ENCODE measurements at places on chromosomes 4 and X.

GRCh38 chr4:86614865-86615264 lies 20.8 kb downstream of the PTPN13 start:
- DNase-seq = no peak

GRCh38 chrX:2863646-2864045 lies 34.9 kb downstream of the GYG2 start:
- no peak for DNase-seq

DNA sequence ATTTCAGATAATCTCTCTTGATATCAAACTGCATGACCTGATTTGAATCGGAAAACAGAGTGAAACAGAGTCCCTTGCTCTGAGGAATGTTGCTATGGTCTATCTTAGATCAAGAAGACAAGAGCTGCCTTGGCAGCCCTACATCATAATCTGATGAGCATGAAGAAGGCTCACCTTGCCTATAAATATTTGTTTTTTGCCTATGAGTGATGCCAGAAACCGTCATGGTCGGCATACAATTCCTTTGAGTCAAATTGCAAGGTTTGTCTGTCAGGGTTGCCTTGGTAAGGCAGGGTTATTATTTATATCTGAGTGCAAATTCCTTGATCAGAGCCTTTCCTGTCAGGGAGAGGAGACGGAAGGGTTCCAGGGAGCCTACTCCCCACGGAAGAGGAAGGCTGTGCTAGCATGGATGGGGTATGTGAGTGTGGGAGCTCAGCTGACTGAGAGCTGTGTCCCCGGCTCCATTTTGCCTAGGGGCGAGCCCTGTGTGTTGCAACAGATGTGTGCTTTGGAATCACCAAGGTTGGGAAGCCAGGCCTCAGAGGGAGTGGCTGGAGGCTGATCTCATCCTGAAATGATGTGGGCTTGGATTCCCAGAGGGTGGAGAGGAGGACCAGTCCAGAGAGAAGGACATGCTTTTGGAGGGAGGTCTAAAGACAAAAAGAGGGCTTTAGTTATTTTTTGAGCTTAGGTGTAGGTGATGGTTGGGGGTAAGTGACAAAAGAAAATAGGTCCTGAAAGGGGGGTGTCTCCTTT lies 43.6 kb downstream of the RTL9 start:
- DNase-seq = peak; percentile 61

GRCh38 chr4:87961993-87962392 lies 13.5 kb upstream of the SPP1 start:
- no peak for DNase-seq

DNA sequence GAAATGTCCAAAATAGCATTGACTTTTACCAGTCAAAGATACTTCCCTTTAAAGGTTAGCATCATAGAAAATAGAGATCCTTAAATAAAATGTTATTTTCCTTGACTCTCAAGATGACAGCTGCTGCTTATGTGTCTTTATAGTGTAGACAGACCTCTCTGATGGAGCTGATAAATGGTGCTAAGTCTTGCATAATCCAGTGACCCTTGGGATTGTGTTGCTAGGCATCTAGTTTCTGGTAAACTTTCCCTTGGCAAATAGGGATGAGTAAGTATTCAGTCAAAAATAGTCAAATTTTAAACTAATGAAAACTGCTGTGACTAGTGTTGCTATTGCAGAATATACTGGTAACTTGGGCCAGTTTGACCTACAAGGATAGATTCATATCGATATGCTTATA lies 53.6 kb downstream of the MBNL3 start:
- no peak for DNase-seq

DNA sequence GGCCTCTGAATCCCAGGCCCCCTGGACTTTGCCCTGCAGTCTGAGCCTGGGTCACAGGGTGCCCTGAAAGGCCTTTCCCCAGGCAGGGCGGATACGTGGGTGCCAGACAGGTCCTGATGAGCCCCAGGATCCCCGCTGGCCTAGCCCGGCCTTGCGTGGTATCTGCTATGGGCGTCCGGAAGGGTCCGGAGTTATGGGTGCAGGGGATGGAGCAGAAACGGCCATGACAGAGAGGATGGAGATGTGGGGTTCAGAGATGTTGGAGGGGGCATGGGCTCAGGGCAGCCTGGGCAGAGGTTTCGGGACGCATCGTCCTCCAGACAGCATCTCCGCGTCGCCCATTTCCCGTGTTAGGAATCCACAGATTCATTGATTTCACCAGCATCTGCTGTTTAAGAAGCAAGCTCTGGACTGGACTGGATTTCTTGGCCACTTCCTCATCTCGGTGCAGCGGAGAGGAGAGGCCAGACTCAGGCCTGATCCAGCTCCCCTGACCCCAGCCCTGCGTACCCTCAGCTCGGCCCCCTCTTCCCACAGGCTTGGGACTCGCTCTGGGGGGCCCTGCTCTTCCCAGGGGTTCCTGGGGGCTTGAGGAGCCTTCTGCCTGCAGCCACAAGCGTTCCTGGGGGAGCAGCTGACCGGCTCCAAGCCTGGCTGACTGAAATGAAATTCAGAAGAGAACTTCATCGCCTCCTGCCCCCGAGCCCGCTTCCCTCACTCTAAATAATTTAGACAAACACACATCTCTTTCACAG lies 86.9 kb upstream of the ADRA2C start:
- DNase-seq = no peak

- DNase-seq = no peak
Measured at GRCh38 chrX:125219852-125220251, 99.8 kb upstream of the TEX13C start.

DNA sequence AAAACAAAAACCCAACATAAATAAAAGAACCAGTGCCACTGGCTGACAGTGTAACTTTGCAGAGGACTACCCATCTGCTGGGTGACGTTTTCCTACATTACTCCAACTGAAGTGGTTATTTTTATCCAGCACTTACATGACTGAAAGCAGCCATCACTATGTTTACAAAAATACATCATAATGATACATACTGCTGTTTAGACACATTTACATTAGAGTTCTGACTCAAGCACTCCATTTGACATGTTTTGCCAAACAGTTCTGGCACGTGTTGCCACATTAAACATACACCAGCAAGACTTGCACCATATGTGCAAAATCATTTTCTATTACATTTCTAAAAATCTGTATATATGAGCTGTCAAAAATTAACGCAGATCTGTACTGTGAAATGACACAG lies 39.6 kb downstream of the BEND4 start:
- DNase-seq = no peak

GRCh38 chrX:21745756-21746155 lies 12.2 kb downstream of the SMPX start:
- DNase-seq = peak; percentile 16

GRCh38 chrX:23932046-23932445 lies 24.2 kb downstream of the CXorf58 start:
- no peak for DNase-seq

DNA sequence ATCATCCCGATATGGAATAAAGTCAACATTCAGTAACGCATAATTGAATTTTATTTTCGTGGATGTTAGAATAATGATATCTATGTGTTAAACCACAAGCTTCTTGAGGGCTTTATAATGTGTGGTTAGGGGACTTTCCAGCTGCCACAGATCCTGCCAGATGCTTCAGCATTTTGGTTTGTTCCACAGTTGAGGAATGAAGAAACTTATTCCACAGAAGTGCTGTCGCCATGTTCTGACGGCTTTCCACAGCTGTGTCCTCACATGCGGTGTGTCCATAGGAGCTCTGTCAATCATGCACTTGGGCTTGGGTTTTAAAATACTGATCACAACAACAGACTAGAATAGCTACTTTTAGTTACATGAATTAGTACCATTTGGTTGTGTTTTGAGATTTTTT lies 411.9 kb downstream of the TRIML1 start:
- no peak for DNase-seq

- no peak for DNase-seq
Measured at GRCh38 chr4:76562836-76563453, 127.9 kb downstream of the SHROOM3 start.

DNA sequence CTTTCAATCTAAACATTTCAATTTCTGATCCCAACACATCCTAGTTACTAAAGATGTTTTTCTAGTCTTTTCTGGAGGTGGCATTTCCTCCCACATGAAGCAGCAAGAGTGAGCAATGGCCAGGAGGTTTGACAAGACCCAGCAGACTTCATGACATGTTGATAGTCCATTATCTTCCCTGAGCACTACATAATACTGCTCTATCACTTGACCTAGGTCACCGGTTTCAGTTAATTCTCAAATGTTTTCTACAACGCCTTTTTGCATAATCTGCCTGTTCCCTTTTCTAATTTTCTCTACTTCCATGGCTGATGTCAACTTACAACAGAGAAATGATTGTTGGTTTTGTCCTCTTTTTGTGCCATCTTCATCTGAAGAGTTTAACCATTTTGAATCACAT lies 62.0 kb upstream of the GPRIN3 start:
- no peak for DNase-seq

GRCh38 chr4:139214039-139214534 lies 37.1 kb upstream of the ELF2 start:
- DNase-seq = no peak

- DNase-seq = no peak
Measured at GRCh38 chrX:100395781-100396180, 14.3 kb downstream of the PCDH19 start.

DNA sequence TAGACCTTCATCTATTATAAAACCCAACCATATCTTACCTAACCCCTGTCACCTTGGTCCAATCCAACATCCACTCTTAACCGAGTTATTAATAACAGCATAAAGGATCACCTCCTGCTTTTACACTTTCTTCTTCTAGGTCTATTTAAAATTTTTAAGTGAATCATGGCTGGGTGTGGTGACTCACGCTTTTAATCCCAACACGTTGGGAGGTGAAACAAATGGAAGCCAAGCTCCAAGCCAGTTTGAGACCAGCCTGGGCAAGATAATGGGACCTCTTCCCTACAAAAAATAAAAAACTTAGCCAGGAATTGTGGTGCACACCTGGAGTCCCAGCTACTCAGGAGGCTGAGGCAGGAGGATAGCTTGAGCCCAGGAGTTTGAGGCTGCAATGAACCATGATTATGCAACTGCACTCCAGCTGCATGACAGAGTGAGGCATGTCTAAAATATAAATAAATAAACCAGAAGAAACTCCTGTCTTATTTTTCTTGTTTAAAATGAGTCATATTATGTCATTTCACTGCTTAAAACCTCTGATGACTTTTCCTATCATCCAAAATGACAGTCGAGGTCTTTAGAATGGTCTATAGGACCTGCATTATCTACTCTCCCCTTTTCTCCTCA lies 188.4 kb downstream of the GASK1B start:
- no peak for DNase-seq

DNA sequence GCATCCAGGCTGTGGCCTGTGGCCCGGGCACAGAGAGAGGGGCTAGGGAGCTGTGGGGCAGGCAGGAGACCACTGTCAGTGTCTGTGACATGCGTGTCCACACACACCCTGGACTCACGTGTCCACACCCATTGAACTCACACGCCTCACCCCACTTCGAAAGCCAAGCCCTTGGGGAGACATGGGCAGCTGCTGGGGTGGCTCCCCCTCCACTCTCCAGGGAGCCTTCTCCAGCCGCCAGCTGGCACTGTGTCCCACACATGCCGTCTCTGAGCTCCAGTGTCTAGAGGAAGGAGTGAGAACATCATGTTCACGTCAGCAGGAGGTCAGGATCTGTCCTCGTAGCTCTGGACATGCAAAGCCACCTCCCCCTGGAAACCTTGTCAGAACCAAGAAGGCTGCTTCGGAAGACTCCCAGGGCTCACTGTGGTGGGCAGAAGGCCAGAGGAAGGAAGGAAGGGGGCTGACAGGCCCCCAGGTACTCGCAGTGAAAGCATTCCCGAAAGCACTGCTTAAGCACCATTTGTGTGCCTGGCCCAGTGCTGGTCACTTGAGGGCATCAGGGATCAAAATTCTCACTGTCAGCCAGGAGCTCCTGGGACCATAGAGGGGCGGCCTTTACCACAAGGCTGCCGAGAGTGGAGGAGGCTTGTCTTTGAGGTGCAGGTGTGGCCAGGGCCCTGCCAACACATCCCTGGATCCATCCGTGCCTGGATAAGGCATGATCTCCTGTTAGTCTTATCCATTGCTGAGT lies 61.4 kb downstream of the HTRA3 start:
- peak; percentile 10 for DNase-seq

- no peak for DNase-seq
Measured at GRCh38 chr4:154329939-154330338, 161.7 kb downstream of the DCHS2 start.

- DNase-seq = no peak
Measured at GRCh38 chrX:132508834-132509233, 20.0 kb upstream of the MBNL3 start.

DNA sequence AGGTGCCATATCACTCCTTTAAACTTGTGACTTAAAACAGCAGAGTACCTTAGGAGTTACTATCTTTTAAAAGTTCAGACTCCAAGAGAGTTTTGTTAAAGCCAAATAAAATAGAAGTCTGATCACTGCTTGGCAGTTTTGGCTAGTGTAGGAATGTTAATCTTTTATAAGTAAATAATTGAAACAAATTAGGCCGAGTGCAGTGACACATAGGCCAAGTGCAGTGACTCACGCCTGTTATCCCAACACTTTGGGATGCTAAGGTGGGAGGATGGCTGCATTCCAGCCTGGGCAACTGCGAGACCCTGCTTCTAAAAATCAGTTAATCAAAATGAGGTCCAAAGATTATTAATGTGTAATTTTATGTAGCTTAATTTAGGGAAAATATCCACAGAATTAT lies 37.2 kb downstream of the WDR44 start:
- DNase-seq = no peak

- no peak for DNase-seq
Measured at GRCh38 chrX:37802028-37802427, 22.2 kb downstream of the CYBB start.

GRCh38 chrX:53241558-53241957 lies 16.6 kb upstream of the KDM5C start:
- DNase-seq = no peak

DNA sequence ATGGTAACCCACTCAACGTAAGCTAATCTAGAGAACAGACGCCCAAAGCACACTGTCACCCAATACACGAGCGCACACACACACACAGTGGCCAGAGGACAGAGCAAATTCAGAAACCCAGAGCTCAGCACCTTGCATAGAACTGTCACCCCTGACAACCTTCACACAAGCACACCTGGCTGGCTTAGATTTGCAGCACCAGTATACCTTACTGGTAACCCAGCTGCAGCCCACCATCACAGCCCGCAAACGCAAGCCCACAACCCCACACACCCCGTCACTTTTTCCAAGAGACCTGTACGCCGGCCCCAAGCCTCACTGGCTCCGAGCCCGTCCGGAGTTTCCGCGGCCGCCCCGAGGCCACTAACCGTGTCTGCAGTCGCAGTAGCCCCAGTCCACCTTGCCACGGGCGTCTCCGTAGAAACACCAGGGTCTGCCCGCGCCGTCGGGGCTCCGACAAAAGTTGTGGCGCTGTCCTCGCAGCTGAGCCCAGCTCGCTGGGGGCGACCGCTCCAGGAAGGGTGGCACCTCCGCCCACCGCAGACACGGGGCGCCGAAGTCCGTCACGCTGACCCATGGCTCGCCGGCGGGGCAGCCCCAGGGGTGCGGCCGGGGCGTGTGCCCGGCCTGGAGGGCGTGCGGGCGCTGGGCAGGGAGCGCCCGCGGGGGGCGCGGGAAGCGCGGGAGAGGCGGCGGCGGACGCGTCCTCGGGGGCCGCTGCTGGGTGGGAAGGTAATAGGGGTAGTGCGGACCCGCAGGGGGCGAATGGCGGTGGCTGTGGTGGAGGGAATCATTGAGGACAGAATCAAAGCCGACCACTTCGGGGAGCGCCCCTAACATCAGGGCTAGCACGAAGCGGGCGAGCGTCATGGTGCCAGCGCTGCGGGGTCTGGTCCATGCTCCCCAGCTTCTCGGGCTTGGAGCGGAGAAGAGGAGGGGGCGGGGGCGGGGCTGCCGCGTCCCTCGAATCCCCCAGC lies 664 bp downstream of the PRSS12 start:
- peak; percentile 18 for DNase-seq
